Activated CD8-positive, alpha-beta T cell treated with anti-CD3 and anti-CD28 coated beads, Interleukin-2, amount 10 ng/mL, durations not matched to agents 7 days and 5 days (primary cell): ENCODE measurements at places on chromosomes 2 and 18.

DNA sequence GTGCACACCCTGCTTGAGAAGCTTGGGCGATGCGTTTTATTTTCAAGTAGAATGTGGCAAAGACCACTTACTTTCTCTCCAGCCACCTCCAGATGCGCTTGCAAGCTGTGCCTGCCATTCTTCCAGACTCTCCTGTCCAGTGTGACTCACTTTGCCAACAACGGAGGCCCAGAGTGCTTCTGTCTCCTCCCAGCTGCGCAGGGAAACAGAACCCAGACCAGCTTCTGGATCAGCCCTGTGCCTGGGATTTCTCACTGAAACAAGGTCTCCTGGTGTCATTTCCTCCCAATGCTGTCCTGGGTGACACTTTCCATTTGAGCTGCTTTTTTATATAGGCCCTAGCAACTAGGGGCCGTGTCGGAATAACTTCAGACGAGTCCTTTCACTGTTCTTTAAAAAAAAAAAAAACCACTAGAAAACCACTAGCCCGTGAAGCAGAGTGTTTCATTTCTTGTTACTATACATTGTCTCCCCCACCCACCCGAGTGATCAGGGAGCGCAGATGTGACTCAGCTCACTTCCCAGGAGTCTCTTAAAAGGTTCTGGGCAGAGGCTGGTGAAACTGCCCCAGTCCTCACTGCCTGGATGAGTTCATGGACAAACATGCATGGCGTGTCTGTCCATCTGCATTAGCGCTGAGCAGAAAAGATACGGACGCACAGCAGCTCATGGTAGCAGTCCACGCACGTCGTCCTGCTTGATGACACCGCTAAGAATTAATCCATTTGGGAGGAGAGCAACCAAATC, 25.3 kb upstream of the RPL31 start:
- DNase-seq, result no peak

DNA sequence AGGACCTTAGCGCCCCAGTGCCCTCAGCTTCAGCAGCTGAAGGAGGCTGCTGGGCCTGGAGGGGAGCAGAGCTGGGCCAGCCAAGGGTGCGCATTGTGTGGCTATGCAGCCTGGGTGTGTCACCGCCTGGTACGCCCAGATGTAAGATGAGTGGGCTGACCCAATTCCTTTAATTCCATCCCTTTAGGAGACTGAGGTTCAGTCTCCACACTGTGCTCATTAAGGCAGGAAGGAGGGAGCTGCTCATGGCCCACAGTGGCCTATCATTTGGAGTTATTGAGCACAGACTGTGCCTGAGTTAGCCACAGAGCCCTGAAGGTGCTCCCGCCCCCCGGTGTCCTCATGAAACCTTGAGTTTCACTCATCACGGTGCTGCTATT, 194.1 kb upstream of the GLI2 start:
- DNase-seq, result no peak

- DNase-seq, result no peak
Observed at GRCh38 chr2:2325516-2325915, 5.6 kb downstream of the MYT1L start.

GRCh38 chr18:44651918-44652572, 28.6 kb upstream of the SETBP1 start:
- DNase-seq, result no peak

GRCh38 chr2:112814278-112814677, 22.3 kb downstream of the IL1B start:
- no peak for DNase-seq

- DNase-seq, result no peak
Observed at GRCh38 chr2:119308793-119309330, 57.8 kb downstream of the C2orf76 start.

DNA sequence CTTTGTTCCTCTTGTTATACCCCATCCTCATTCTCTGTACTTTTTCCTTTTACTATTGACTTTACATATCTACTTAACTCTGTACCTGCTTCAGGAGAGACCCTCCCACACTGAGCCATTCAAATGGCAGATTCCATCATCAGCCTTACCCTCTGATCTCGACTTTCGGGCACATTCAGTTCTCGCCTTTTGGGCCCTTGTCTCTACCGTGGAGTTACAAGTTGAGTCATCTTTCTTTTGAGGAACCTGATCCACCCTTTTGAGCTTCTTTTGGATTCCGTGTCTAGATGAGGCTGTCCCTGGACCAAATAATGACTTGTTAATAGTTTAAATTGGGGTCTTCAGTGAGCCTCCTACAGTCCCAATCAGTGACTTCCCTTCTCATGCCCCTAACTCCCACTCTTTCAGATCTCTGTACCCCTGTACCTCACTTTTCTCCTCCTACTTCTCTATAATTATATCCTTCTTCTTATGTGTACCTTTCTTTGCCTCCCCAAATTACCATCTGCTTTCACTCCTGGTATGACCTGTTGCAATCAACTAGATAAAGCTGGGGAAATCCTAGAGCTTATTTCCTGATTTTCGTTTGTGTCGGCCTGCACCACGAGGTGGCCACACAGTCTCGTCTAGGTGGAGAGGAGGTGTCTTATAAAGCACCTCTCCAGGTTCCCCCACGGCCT, 17.2 kb downstream of the SP110 start:
- DNase-seq, result no peak

GRCh38 chr2:46643493-46643892, 164.1 kb downstream of the TMEM247 start:
- DNase-seq, result no peak

GRCh38 chr18:25423267-25423666, 71.3 kb upstream of the ZNF521 start:
- no peak for DNase-seq

- no peak for DNase-seq
Observed at GRCh38 chr18:51070545-51070944, 40.5 kb downstream of the SMAD4 start.

DNA sequence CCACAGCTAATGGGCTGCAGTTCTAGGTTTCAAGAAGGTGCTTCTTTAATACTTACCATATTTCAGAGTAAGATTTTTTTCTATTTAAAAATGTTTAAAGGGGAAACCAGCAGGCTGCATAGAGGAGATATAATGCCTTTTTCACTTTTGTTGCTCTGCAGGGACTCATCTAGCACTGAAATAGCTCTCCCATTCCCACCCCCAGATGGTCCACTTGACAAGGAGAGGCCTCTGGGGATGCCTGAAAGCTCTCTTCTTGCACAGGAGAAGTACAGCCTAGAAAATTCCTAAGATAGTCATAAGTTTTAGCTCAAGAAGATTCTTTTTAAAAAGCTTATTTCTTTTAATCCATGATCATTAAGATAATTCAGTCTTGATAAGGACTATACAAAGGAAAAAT, 126.4 kb downstream of the CDH2 start:
- DNase-seq, result no peak

GRCh38 chr2:239226677-239227581, 173.9 kb downstream of the HDAC4 start:
- no peak for DNase-seq

DNA sequence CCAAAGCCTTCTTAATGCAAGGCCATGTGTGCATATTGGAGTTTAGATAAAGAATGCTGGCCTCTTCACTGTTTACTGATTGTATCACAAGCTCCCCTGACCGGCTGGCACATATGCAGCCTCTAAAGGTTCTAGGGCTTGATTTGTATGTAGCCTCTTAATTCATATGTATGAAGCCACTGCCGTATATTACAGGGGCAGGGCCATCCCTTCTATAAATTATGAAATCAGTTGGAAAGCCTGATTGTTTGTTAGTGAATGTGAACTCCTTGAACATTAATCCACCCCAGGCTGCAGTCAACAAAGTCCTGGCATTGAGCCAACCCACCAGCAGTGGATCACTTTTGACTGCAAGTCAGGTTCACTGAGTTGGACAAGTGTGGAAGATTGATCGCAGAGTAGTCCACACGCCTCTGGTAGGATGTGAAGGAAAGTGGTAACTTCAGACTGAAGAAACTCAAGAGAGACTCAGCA, 61.6 kb upstream of the PARD3B start:
- no peak for DNase-seq

DNA sequence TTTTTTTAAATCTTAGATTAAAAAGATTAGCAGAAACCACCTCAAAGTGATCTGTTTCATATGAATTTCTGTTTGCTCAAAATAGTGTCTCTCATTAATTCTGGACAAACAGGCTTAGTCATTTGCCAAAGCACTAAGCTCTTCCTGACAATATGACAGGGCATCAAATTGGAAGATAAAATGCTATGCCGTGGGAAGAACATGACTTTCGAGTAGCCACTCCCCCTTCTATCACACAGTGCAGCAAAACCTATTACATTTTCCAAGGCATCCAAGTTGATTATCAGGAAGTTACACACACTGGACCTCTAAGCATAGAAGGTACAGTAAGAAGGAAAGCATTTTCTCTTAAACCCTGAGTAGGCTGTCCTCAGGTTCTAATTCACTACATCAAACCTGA, 89.5 kb downstream of the STK39 start:
- no peak for DNase-seq

DNA sequence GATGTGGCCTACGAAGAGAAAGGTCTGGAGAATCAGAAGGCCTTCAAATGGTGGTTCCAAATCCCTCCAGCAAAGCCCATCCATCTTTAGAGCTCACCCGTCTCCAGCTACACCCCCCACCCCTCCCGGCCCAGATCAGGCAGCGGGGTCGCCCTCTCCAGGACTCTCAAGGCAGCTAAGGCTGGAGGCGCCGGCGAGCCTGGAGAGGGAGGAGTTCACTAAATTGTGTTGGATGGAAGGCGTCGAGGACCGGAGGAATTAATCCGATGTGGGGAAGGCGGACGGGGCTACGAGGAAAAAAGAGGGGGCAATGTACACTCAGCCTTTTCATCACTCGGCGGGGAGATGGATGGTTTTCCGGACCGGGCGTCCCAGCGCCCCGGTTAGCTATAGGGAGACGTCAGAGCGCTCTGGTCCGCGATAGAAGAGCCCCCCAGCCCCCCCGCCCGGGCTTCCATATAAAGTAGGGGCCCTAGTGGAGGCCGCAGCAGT, at the start of gene GRP:
Gene GRP, plus strand, starts transcription at position 487 of the 492 bp plus-strand sequence. CDS start 108 bp downstream, outside the sequence.
- DNase-seq, result no peak

GRCh38 chr2:175251425-175252041, 70.0 kb upstream of the ATP5MC3 start:
- DNase-seq, result peak; percentile 31

DNA sequence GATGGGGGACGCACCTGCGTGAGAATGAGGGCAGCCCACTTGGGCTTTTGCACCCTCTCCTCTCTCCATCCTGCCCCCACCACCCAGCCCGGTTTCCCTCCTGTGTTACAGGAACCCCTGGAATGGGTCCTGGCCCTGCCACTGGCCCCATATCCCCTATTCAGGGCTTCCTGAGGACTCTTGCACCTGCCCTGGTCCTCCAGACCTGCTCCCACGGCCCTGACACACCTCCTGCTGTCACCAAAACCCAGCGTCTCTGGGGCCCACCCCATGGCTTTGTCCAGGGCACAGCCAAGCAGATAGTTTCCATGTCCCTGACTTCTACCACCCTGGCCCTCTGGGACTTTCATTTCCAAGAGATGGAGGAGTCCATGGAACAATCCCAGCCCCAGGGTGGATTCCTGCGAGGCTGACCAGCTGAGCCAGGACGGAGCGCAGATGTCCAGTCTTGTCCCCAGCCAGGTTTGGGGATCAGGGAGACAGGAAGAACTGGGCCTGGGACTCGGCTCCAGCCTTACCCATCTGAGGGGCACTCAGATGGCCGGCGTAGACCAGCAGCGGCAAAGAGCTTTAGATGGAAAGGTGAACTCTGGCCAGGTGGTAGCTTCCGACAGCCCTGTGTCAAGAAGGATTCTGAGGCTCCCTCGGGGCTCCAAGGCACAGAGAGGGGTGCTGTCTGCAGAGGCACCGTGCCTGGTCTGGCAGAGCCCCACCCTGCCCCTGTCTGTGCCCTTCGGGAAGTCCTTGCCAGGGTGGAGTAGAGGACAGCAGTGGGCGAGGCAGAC, 12.0 kb downstream of the GPR35 start:
- DNase-seq, result no peak

DNA sequence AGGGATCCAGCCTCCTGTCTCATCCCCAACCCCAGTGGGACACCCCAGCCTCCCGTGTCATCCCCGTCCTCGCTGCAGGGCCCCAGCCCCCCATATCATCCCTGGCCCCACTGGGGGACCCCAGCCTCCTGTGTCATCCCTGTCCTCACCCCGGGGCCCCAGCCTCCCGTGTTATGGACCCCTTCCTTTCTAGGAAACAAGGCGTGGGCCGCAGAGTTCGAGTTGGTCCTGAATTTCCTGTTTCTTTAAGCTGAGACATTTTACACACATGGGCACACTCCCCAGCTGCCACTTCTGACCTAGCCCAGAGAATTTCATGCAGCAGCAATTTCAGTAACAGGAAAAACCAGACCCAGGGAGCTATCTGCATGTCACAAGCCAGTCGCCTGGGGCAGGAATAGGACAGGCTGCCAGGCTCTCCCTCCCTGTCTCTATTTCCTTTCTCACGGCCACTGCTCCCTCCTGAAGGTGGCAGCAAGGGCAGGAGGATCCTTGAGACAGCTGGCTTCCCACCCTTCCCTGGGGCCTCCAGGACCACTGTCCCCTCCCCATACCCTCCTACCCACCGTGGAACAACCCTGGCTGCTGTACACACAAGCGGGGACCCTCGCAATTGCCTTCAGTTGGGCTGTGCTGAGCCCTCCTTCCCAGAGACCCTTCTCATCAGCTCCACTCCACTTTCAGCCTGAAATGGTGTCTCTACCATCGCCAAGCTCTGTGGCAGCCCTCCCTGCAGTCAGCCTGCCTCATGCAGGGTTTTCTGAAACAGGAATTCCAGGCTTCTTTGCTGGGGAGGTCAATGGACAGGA, 141.9 kb upstream of the ID2 start:
- DNase-seq, result no peak

DNA sequence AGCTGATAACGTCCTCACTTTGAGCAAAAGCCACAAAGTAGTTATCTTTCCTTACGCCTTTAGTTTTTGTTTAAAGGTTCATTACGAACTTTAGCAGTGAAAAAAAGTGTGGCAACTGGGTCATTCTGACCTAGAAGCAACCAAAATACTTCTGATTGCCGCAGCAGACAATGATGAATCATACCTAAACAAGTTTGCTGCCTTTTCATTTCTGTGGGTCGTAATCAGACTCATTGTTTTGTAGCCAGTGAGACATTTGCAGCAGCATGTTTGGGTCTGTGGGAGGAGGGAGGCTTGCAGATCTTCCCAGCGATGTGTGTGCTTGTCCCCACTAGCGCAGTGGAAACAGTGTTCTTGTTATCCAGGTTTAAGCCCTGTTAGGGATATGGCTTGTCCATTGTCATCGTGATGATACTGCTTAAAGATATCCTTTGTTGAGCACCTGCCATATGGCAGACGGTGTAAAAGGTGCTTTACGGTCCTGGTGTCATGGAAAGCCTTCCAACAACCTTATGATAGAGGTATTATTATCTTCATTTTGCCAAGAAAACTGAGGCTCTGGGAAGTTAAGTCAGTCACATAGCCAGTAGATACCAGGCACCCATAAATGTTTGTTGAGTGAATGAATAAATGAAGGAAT, 1.3 kb upstream of the GREB1 start:
- DNase-seq, result no peak

- DNase-seq, result no peak
Observed at GRCh38 chr18:12304351-12305210, 3.5 kb upstream of the TUBB6 start.

GRCh38 chr18:3453540-3454364, 3.8 kb downstream of the TGIF1 start:
- peak; percentile 45 for DNase-seq
